EL (cell line): ENCODE measurements at places on chromosomes 11 and 22.

DNA sequence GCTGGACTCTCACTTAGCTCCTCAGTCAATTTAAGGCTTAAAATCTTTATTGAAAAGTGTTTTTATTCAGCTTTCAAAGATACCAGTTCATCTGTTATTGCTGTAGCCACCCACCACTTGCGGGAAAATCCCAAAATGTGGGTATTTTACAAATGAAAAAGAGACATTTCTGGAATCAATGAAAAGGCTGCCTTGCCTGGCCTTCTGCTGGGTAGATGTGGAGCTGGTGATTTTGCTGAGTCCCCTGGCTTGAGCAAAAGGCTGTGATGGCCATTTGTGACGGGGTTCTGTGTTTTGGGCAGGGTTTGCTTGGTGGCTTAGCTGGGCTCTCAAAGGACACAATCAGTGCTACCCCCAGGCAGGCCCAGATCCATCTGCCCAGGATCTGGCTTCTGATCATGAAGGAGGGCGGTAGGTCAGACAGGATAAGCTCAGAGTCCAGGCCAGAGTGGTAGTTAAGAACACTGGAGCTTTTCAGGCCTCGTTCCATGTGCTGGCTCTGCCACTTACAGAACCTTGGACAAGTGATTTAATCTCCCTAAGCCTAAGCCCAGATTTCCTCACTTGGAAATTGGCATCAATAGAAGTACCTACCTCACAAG is 36.1 kb downstream of the UBASH3B start:
- no peak for DNase-seq

GRCh38 chr22:25021976-25022711 is 69.6 kb downstream of the KIAA1671 start:
- no peak for DNase-seq

GRCh38 chr22:22706253-22706915 is 62.0 kb downstream of the GGTLC2 start:
- DNase-seq = no peak

DNA sequence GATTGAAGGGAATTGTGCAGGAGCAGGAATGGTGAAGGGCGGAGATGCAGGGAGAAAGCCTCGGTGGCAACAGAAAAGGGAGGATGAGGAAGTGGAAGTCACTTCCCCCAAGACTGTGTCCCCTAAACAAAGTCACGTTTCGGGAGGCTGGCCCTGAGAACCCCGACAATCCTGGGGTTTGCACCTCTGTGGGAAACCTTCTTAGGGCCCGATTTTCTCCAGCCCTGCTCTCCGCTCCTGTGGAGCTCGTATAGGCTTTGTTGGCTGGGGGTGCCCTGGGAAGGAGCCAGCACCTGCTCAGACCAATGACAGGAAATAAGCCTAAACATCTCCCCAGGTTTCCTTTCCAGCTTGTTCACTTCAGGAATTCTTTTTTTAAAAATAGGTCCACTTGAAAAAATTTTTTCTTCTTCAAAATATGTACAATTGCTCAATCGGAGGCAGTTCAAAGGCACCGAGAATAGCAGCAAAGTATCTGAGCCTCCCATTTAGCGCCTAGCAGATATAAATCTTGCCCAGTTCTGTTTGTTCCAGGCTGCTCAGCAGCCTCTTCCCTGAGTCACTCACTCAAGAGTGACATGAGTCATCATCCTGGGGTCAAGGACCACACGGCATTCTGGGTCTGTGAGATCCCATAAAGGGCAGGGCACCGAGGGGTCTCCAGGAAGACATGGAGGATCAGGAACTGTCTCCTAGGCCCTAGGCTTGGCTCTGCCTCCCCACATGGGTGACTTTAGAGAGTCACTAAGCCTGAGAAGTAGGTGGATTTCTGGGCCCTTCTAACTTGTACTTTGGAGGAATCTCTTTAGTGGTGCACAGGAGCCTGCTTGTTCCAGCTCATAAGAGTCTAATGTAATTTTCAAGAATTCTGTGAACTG is 34.0 kb downstream of the IRAG1 start:
- peak; percentile 95 for DNase-seq
